ENCODE measurements at places on chromosomes 6 and 20. TPM values are rescaled to one million over a fixed set of nuclear protein-coding genes. Genes with fewer than 3 reads are reported as not detected.

PTCHD4 gene
- 0.11 TPM for total RNA-seq

FAXC gene
- total RNA-seq: 19.5 TPM

GRCh38 chr20:38290829-38291814 is 12.8 kb upstream of the BPI start:
- no peak overlapping the region for H3K4me3 ChIP-seq
- H3K27ac ChIP-seq: peak overlapping the region; percentile 32
- H3K27me3 ChIP-seq: no peaks in the 10 kb centered on the region
- H3K36me3 ChIP-seq: no peaks in the 10 kb centered on the region
- no peaks in the 10 kb centered on the region for H3K4me1 ChIP-seq

- H3K27ac ChIP-seq: no peak overlapping the region
- DNase-seq: no peak
- no peaks in the 10 kb centered on the region for H3K4me1 ChIP-seq
These were observed 194.0 kb downstream of the MYLK4 start for GRCh38 chr6:2556761-2557160.

- H3K27me3 ChIP-seq: no peaks in the 10 kb centered on the region
- no peaks in the 10 kb centered on the region for H3K4me1 ChIP-seq
- DNase-seq: no peak
- H3K27ac ChIP-seq: no peak overlapping the region
- H3K36me3 ChIP-seq: no peaks in the 10 kb centered on the region
- no peak overlapping the region for H3K4me3 ChIP-seq
These were observed 47.9 kb upstream of the ID4 start for GRCh38 chr6:19789100-19789803.

DNA sequence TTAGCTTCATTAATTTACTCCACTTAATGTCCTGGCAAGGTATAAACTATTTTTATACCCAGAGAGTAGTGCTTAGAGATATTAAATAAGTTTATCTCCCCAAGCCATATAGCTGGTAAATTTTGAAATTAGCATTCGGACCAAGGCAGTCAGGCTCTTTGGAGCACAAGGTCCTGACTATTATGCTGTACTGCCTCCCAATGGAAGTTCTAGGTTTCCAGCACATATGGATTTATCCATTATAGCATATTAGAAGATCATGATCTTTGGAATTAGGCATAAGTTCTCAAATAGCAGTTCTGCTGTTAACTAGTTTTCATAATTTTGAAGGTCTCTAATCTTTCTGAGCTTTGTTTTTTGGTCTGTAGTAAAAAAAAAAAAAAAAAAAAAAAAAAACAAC is 835.3 kb upstream of the EPHA7 start:
- H3K4me3 ChIP-seq: no peak overlapping the region
- no peaks in the 10 kb centered on the region for H3K27me3 ChIP-seq
- H3K27ac ChIP-seq: no peak overlapping the region
- H3K4me1 ChIP-seq: no peaks in the 10 kb centered on the region

DNA sequence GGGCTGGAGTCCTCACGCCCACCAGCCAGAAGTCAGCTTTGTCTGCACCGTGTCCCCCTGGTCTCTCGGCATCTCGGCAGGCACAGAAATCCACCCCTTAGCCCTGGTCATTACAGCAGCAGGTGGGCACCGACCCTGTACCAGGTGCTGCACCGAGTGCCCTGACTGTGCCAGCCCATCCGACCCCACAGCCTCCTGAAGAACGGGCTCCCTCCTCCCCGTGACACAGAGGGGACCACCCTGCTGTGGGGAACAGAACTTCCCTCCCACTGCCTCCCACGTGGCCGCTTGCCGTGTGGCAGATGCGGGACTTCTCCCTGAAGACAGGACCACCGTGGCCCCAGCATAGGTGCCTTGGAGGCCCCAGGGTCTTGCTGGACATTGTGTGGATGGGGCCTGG is 161.2 kb downstream of the TAF4 start:
- H3K27me3 ChIP-seq: no peaks in the 10 kb centered on the region
- no peak for DNase-seq
- H3K36me3 ChIP-seq: no peaks in the 10 kb centered on the region

DDO gene
- not detected for total RNA-seq

DPPA5 gene
- total RNA-seq: not detected

- H3K4me1 ChIP-seq: peaks cover 3% of the 10 kb centered on the region
- no peaks in the 10 kb centered on the region for H3K36me3 ChIP-seq
- DNase-seq: no peak
- H3K27me3 ChIP-seq: no peaks in the 10 kb centered on the region
These were observed 48.6 kb downstream of the TPD52L1 start for GRCh38 chr6:125201961-125202729.

Measured in endodermal cell (in vitro differentiated cells).